ENCODE measurements at places on chromosomes 1 and 21.

DNA sequence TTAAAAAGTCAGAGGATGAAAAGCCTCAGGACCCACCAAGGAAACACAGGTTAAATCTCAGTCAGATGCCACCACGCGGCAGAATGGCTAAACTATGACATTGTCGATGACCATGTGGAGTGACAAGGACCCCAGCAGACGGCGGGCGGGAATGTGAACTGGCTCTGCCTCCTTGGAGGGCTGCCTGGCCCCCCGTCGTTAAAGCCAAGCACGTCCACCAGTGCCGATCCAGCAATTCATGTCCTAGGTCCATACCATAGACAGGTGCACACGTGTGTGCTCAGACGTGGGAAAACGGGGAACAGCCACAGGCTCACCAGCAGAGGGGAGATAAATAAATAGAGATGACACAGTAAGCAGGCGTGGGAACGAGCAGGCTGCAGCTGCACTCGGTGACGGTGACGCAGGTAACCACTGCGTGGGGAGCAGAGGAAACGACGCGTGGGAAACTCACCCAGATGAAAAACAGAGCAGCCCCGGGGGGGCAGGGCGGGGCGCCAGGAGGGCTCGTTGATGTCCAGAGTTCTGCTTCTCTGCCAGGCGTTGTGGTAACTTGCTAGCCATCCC, 28.3 kb upstream of the PCBP3 start:
- no peak for DNase-seq

- DNase-seq: no peak
These were observed 765.6 kb upstream of the B3GALT2 start for GRCh38 chr1:193951984-193952383.

DNA sequence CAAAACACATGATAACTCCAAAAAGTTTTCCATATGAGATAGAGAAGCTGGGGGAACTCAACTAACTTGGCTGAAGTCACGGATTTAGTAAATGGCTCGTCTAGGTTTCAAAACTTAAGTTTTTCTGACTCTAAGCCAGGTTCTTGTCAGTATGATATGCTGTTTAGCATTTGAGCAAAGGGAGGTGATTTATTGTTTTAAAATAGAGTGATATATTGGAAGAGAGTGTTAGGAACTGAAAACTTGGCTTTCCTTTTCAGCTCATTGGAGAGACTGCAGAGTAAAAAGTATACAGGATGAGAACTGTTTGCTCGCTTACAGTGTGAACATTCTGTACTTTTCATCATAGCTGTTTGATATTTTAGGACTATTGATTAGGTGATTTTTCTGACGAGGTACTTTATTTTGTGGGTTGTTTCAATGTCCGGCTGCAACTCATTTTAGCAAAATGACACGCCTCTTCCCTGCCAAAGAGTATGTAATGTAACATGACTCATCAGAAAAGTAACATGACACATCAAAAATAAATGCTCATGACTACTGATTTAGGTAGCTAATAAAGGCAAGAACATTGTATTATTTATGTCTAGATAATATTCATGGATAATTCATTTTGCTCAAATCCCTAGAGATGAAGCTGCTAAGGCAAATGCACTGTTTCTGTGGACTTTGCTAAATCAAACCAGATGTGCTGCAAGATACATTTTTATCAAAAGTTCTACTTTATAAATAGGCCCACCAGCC, 355.1 kb downstream of the GPATCH2 start:
- no peak for DNase-seq

- no peak for DNase-seq
These were observed 1.7 kb upstream of the MAN1A2 start for GRCh38 chr1:117365350-117366176.

GRCh38 chr1:87208931-87209330, 119.7 kb upstream of the LMO4 start:
- DNase-seq: no peak

GRCh38 chr1:43556782-43557181, 26.1 kb downstream of the PTPRF start:
- no peak for DNase-seq

GRCh38 chr1:72837781-72838180, 555.4 kb upstream of the NEGR1 start:
- no peak for DNase-seq

- no peak for DNase-seq
These were observed 50.9 kb upstream of the ETV3 start for GRCh38 chr1:157189096-157189495.

- DNase-seq: no peak
These were observed 47.4 kb downstream of the NPHP4 start for GRCh38 chr1:5944843-5945167.

DNA sequence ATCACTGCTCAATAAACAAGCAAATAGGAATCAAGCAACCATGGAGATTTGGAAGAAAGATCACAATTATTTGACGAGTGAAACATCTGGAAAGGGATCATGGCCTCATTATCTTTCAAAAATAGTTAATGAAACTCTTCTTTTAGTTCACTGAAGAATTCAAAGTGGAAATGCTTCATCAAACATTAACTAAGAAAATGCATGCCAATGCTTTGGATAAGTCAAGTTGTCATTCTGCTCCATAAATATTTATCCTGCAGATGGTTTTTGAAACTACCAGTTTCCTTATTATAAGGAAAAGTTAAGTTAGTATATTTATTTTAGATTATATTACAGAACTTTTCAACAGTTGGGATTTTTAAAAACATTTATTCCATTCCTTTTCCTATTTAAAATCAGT, 206.5 kb upstream of the ADGRL2 start:
- no peak for DNase-seq

- DNase-seq: peak; percentile 81
These were observed 35.2 kb downstream of the DNASE2B start for GRCh38 chr1:84433258-84434080.

GRCh38 chr21:31604591-31605190, 54.8 kb upstream of the SOD1 start:
- peak; percentile 55 for DNase-seq

- DNase-seq: no peak
These were observed 12.4 kb upstream of the USP1 start for GRCh38 chr1:62424411-62424810.

- DNase-seq: no peak
These were observed 782.4 kb upstream of the BRINP3 start for GRCh38 chr1:191260056-191260455.

- DNase-seq: no peak
These were observed 19.5 kb downstream of the TSPAN2 start for GRCh38 chr1:115069659-115070308.

- no peak for DNase-seq
These were observed 1.5 kb upstream of the AKNAD1 start for GRCh38 chr1:108858230-108858950.

- DNase-seq: no peak
These were observed 633.3 kb upstream of the CAMK1G start for GRCh38 chr1:208950206-208950605.

DNA sequence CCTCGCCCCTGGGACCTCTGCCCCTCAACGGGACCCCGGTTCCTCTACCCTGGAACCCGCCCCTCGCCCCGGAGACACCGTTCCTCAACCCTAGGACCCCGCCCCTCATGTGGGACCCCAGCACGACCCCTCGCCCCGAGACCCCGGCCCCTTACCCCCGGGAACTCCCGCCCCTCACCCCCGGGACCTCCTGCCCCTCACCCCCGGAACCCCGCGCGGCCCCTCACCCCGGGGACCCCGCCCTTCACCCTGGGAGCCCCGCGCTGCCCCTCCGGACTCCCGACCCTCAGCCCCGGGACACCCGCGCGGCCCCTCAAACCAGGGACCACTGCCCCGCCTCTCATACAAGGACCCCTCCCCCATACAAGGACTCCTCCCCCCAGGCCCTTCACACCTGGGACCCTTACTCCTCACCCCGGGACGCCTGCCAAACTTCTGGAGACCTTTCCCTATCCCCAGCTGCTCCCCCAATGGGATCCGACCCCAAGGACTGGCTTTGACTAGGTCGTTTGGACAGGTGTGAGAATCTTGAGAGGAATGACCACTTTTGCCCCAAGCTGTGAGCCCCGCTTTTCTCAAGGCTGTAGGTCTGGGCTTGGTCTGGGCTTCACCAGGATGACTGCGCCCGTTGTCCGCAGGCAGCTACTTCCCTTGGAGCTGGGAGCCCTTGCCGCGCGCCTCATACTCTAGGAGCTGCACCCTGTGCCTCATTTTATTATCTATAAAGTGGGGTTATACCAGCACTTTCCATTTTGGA, 843 bp downstream of the DIP2A start:
- DNase-seq: peak; percentile 62

- DNase-seq: no peak
These were observed 287.1 kb upstream of the ST6GALNAC5 start for GRCh38 chr1:76580206-76580605.

- DNase-seq: no peak
These were observed 38.0 kb upstream of the SERBP1 start for GRCh38 chr1:67468066-67468718.

- no peak for DNase-seq
These were observed 159.1 kb downstream of the NFIA start for GRCh38 chr1:61241411-61241838.

DNA sequence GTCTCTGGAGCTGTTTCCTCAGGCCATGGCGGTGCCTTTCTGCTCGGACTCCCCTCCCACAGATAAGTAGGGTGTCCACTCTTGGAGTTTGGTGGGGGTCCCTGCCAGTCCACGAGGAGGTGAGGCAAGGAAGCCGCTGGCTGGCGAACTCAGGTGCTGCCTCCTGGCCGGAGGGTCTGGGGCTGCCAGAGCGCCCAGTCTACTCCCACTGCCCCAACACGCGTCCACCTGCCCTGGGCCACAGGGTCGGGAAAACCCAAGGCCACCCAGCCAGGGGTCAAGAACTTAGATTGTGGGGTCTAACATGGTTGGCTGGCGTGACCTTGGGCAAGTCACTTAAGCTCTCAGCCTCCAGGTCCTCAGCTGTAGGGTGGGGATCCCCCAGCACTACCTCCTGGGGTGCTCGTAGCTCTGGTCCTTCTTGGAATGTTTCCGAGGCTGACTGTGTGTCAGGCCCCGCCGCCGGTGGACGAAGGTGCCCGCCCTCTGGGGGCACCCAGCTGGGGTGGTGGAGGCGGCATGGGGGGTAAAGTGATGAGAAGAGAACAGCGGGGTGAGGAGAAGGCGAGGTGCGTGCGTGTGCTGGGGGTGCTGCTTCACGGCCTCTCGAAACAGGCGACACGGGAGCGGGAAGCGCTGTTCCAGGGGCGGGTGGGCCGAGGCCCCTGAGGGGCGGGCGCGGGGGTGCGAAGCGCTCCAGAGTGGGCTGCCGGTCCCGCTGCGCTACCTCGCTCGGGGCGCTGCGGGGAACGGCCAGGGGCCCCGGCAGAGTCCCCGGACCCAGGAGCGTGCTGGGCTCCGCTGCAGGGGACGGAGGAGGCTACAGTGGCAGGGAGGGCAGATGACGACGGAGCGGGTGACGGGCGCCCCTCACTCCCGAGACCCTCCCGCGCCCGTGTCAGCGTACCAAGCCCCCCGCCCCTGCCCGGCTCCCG, 1.2 kb downstream of the SH2D5 start:
- no peak for DNase-seq

DNA sequence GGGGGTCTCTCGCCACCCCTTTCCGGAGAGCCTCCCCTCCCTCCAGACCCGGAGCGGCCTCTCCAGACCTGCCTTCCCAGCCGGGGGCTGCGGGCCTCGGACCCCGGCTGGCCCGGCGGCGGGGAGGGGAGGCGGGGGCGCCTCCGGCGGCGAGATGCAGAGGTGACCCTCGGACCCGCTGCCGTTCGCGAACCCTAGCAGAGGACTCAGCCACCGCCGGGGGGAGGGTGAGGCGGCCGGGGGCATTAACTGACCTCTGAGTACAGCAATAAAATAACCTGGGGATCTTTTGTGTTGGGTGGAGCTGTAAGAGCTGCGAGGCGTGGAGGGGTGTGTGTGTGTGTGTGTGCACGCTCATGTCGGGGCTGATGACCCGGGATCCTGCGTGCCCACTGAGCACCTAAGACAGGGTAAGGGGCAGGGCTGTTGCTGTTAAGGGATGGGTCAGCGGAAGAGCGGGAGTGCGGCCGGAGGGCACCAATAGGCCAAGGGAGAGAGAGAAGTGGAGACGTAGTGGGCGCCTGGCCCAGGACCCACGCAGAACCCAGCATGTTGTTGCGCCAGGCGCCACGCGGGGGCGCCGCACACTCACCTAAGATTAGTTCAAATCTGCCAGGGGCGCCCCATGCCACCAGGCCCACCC, 6.3 kb downstream of the HAPLN2 start:
- DNase-seq: peak; percentile 90

DNA sequence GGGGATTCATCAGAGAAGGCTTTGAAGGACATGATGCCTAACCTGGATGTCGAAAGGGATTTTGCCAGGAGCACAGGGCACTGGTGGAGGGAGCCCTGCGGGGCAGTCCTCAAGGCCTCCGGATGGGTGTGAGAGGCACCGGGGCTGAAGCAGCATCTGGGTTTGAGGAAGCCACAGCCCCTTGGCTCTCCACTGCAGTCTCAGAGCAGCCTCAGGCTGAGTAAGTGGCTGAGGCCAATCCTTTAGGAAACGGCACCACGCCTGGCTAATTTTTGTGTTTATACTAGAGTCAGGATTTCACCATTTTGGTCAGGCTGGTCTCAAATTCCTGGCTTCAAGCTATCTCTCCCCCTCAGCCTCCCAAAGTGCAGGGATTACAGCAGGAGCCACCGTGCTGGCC, 12.0 kb downstream of the ERVH48-1 start:
- DNase-seq: no peak

DNA sequence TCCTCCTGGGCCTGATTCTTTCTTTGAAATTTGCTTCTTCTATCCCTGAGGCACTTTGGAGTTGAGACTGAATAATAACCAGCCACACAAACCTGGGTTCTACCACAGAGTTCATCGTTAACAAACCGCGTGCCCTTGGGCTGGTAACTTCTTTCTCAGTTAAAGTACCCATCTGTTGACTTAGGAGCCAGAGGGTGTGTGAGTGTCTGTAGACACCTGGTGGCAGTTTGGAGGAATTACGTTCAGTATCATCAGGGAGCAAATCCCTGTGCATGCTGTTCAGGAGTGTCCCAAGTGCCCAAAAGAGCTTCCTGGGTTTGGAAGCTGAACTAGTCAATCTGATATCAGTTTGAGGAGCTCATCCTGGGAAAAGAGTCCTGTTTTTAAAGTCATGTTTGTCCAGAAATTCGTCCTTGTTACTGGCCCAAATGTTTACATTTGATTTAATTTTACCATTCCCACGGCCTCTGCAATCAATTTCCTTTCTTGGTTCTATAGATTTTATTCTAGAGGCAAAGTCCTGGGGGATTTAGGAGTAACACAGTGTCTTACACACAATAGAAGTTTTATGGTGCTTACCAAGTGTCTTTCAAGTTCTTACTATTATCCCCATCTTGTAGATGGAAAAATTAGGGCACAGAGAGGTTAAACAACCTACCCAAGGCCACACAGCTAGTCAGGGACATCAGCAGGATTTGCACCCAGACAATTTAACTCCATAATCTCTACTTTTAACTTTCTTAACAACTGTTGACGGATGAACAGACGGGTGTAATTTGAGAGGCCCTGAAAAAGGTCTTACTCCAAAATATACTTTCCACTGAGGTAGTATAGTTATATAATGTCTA, 26.7 kb upstream of the RPTN start:
- DNase-seq: peak; percentile 87

GRCh38 chr1:169309178-169310166, 58.1 kb downstream of the NME7 start:
- DNase-seq: peak; percentile 32

DNA sequence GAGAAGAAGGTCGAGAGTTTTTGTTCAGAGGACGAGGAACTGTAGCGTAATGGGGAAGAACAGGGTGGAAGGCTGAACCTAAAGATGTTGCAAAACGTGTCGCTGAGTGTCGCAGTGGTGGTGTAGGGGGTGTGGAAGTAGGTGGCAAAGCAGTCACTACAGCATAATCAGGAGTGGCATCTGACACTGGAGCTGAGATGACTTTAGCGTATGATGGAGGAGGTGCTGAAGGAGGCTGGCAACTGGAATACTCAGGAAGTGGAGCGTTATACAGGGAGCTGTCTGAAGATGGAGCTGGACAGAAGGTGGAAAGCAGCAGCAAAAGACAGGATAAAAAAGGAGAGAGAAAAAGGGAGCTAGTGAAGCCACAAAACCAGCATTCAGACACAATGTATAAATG, 89.9 kb upstream of the LBR start:
- no peak for DNase-seq
